ENCODE measurements at places on chromosomes 6 and 20.

- no peak for DNase-seq
Observed at GRCh38 chr6:3902871-3903648, 53.9 kb downstream of the FAM50B start.

GRCh38 chr6:161649068-161649467, 375.2 kb upstream of the AGPAT4 start:
- DNase-seq, result no peak

GRCh38 chr20:49901588-49901987, 13.7 kb downstream of the SPATA2 start:
- DNase-seq, result no peak

GRCh38 chr6:84639396-84639795, 125.0 kb downstream of the TBX18 start:
- no peak for DNase-seq

- no peak for DNase-seq
Observed at GRCh38 chr20:31662372-31662854, 24.7 kb downstream of the COX4I2 start.

Data from activated effector memory CD4-positive, alpha-beta T cell treated with Interleukin-2 at 50 U/mL for 16 hours (primary cell).